ENCODE measurements at places on chromosomes 7 and 10.

DNA sequence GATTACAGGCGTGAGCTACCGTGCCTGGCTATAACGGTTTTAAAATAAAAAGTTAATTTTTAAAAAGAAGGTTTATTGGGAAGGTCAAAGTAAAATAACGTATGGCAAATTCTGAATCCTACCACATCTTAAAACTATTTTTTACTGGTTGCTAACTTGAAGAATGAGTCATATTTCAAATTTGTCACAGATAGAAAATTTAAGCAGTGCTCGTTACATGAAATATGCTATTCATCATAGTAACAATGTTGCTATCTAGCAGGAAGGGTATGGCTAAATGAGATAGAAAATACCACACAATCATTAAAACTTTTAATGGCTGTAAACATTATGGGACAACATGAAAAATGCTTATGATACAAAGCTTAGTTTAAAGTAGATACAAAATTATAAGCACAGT is 500.5 kb downstream of the PHTF2 start:
- DNase-seq, result no peak

GRCh38 chr10:128738386-128738915 is 612.2 kb upstream of the MKI67 start:
- no peak for DNase-seq

DNA sequence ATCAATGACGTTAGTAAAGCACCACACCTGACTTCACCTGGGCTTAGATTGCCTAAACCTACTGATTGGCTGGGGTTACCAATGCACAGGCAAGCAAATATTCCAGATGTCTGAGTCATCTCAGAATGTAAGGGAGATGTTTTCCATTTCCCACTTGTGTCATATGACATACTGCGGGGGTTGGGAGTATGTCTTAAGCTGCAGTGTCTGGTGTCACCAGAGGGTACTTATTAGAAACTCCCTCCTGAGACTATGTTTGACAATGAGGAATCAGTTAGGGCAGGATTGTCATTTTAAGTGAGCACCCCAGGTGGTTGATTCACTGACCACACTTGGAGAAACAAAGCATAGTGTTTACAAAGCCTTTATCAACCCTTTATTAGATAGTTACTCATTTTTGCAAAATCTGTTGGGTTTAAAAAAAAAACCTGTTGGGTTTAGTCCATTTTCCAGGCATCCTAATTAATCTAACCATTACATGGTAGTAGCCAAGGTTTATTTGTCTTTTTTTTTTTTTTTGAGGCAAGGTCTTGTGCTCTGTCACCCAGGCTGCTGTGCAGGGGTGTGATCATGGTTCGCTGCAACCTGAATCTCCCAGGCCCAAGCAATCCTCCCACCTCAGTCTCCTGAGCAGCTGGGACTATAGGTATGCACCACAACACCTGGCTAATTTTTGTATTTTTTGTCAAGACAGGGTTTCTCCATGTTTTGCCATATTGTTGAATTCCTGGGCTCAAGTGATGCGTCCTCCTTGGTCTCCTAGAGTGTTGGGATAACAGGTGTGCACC is 72.5 kb downstream of the CDK6 start:
- no peak for DNase-seq

DNA sequence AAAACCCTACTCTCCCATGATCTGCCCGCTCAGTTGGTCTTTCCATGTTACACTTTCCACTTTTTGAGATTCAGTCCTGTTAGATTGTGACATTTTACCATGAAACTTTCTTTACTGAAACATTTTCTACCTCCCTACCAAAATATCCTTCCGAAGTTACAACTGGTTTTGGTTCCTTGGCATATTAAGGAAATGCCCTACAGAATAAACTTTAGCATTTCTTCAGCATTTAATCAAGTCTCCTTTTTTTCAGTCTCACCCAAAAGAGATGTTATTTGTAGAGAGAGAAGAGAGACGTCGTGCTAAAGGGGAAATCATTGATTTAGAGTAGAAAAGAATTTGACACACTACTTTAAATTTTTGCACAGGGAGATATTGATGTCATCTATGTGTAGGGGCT is 9.7 kb upstream of the FEZF1 start:
- no peak for DNase-seq

GRCh38 chr7:113787106-113787505 is 131.7 kb downstream of the PPP1R3A start:
- no peak for DNase-seq

- DNase-seq, result no peak
Measured at GRCh38 chr10:71737834-71738197, 18.2 kb upstream of the C10orf105 start.

DNA sequence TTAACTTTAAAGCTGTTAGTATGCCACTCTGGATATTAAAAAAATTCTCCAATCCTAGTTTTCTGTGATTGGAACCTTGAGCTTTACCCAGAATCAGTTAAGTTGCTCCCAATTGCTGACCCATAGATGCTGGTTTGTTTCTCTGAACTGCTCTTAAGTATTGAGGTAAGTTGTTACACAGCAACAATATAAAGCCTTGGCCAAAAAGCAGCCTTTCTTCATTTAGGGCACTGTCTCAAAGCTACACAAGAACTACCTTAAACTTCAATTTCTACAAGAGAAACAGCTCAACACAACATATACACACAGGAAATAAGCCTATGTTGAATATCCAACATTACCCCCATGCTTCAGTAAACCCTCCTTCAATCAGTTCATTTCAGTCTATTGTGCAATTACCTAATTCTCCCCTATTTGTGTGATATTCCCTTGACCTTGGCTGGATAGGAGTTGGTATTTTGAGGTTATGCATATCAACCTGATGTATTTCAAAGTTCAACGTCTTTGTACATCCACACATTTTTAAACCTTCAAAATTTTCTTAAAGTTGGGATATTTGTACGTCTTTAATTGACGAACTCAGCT is 11.5 kb downstream of the HNRNPA2B1 start:
- DNase-seq, result no peak

DNA sequence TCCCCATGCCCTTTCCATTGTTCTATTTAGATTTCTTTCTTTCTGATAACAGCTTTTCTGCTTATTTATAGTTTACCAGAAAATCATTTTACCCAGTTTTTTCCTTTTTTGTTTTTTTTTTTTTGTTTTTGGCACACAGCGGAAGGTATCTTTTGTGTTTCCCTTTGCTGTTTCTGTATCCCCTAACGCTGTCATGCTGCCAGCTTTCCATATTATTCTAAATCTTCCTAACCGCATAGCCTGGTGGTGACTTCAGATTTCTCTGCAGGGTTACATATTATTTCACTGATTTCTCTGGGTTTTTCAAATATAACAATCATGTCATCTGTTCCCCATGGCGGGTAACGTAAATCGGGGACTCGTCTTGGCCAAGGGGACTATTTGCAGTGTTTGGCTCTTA is 4.0 kb upstream of the SLC29A4 start:
- no peak for DNase-seq

DNA sequence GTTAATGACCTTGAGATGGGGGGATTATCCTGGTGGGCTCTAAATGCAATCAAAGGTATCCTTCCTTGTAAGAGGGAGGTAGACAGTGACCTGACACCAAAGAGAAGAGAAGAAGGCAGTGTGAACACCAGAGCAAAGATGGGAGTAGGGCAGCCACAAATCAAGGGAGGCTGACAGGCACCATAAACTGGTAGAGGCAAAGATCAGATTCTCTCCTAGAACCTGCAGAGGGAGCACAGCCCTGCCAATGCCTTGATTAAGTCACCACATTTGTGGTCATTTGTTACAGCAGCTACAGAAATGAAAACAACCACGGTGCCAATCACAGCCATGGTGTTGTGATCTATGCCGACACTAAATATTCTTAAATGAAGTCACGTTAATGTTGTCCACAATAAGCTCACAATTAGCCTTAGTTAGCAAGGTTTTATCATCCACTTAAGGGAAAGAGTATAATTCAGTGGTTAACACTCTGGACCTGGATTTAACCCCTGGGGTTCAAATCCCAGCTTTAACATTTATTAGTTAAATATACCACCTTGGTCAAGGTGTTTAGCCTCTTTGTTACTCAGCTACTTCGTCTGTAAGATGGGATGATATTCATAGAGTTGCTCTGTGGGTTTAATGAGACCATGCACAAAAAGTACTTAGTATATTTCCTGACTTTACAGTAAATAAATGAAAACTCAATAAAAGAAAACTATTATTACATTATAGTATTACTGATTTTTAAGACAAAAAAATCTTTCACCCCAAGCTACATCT is 70.8 kb downstream of the SGMS1 start:
- peak; percentile 19 for DNase-seq

DNA sequence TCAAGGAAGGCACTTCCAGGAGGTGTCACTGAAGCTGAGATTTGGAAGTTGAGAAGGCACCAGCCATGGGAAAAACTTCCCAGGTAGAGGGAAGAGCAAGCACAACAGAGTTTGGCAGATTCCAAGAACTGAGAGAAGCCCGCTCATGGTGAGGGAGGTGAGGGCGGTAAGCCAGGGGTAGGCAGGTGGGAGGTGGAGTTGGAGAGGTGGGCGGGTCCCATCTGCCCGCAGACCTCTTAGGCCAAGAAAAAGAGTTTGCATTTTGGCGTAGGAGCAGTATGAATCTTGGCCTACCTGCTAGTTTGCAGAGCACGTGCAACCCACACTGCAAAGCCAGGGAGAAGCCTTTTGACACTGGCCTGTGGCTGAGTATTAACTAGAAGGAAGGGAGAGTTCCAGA is 18.8 kb downstream of the FRMPD2 start:
- no peak for DNase-seq

- no peak for DNase-seq
Measured at GRCh38 chr7:22255834-22256233, 101.1 kb downstream of the RAPGEF5 start.

DNA sequence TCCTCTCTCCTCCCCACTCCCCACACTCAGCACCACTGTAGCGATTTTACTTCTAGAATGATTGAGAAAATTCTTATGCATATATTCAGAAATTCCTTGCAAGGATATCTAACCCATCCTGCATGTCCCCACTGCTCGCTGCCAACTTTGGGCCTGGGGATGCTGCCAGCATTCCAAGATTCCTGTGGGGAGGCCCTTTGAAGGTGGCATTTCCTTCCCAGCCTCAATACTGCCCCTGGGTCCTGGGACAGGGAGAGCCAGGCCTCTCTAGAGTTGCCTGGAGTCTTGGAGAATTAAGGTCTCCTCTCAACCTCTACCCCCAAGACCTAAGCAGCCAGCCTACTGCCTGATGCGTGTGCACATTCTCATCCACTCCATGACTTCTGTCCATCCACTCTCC is 303.5 kb downstream of the NEBL start:
- DNase-seq, result no peak

- no peak for DNase-seq
Measured at GRCh38 chr7:32658034-32658433, 162.7 kb downstream of the AVL9 start.

DNA sequence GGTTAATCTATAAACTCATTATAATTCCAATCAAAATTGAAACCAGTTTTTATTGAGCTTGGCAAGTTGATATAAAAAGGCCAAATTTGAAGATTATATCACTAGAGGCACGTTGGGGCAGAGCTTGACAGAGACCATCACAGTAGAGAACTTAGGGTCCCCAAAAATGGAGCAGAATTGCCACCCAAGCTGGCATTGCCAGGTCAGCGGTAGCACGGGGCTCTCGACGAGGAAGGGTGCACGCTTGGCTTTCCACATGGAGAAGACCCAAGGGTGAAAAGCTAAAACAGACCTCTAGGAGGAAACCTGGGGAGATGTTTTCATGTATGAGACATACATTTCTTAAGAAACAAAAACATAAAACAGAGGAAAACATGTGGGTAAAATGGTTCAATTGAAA is 4.3 kb upstream of the JAKMIP3 start:
- DNase-seq, result no peak

GRCh38 chr7:85882335-85882734 is 695.5 kb upstream of the SEMA3D start:
- DNase-seq, result no peak

GRCh38 chr10:21520509-21520908 is 5.0 kb downstream of the SKIDA1 start:
- no peak for DNase-seq

- no peak for DNase-seq
Measured at GRCh38 chr7:24914465-24914859, 65.5 kb downstream of the OSBPL3 start.

DNA sequence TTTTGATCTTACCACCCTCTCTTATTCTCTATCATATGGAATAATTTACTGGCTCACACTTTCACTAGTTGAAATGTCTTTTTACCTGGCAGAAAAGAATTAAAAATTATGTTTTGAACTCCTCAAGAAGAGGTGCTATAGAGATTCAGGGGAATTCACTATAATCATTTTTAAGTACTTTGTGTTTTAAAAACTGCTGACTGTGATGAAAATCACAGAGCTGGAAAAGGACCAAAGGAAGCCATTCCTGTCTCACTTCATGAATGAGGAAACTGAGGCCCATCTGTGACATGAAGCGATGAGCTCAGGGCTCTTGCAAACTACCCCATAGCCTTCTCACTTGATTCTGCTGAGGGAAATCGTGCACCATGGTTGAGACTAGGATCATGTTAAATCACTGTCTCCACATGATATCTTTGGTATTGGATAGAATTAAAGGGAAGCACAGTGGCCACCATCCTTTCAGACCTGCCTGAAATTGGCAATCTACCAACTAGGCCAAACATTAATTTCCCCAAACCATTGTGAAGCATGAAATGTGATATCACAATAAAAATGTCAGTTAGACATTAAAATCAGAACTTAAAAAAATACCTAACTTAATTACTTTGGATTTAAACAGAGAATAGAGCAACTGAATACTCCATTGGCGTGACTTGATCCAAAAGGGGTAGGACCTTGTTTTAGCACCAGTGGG is 141.0 kb downstream of the FZD1 start:
- DNase-seq, result no peak

GRCh38 chr10:59434463-59435321 is 72.3 kb upstream of the FAM13C start:
- DNase-seq, result no peak

DNA sequence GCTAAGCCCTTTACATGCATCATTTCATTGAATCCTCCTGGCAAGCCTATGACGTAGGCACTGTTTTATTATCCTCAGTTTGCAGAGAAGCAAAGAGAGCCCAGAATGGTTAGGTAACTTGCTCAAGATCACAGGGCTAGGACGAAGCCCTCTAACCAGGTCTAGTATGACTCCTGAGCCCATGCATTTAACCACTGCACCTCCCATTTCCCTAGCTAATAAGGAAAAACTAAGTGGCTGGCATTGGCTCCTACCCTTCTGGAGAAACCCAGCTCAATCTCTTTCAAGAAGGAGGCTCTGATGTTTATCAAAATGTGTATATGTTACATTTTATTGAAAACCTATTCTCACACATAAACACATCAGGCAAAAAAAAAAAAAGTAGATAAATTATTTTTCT is 19.8 kb downstream of the MYOF start:
- DNase-seq, result no peak

DNA sequence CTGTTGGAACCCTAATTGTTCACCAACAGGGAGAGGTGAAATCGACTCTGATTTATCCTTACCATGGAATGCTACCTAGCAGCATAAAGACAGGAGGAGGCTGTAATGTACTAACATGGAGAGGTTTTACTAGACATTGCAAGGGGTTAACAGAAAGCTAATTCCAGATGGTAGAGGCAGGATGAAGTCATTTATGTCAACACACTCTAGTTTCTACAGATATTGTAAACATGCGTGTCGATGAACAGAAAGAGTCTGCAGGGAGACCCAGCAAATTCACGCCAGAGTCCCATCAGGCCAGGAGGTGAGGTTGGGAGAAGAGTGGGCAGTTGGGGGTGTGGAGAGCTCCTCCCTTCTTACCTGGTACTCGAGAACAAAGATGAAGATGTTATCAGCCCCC is 7.0 kb downstream of the NPC1L1 start:
- DNase-seq, result no peak

GRCh38 chr10:71368643-71369042 is 28.1 kb upstream of the CDH23 start:
- DNase-seq, result no peak
